ENCODE measurements at places on chromosomes 2 and 18.

DNA sequence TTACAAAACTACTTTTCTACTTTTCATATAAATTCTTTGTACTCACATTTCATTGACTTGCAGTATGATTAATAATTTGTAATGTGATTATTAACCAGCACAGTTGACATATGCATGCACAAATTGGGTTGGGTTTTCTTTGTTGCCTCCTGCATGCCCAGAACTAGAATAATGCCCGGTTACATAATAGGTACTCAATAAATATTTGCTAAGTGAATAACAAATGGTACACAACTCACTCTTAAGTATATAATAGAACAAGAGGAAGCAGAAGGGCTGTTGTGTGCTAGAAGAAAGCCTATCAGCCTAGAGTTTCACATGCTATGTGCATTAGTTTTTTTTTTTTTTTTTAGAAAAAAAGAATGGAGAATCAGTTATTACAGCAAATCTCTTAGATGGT, 9.3 kb downstream of the RDH14 start:
- no peak for DNase-seq

- DNase-seq, result no peak
These were observed 36.8 kb upstream of the IGFBP2 start for GRCh38 chr2:216596236-216596979.

- no peak for DNase-seq
These were observed 37.4 kb upstream of the NOL4 start for GRCh38 chr18:34261865-34262780.

DNA sequence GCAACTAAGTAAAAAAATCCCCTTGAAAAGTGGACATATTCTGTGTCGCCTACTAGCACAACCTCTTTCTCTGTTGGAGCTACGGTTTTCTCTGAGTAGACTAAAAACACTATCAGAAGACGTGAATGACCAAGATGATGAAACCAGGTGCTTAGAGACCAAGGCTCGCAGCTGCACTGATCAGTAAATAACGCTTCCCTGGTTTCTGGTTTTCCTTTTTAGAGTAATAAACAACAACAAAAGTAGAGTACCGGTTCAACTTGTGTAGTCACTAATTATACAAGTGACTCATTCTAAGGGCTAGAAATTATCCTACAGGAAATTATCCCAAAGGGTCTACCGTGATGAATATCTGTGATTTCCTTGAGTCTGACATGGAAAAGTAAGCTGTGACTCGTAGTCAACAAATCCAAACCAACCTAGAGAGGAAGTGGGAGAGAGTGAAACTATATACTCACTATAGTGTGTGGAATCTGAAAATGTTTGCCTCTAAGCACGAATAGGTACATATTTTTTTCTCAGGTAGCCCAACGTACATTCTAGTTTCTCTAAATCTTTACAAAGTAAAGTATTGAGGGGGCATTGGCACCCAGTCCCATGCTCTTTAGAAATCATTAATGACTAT, 17.8 kb downstream of the RASGRP3 start:
- no peak for DNase-seq

- DNase-seq, result no peak
These were observed 442.7 kb upstream of the MEIS1 start for GRCh38 chr2:65992198-65992554.

DNA sequence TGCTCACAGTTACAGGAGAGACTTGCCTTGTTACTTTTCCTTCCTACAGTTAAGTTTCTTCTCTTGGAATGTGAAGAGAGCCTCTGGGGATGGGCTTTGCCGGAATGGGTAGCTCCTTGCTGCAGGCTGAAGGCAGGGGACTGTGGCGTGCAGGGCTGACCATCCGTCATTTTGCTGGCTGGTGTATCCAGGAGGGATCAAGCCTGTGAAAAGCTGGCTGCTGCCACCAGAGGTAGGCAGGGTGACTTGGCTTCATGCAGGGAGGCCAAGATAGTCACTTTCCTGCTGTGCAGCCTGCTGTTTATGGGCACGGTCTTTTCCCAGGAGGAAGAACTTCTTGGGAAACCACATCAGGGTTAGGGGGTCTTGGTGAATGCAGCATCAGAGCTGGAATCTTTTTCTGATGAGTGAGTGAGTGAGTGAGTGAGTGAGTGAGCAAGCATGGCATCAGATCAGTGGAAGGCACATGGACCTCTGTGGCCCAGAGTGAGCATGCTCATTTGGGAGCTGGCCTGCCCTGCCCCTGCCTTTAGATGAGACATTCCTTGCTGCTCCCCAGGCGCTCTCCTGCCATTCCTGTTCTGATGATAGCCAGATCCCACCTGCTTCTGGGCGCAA, 33.0 kb downstream of the FHOD3 start:
- no peak for DNase-seq

GRCh38 chr2:9327873-9328352, 95.4 kb downstream of the ITGB1BP1 start:
- DNase-seq, result no peak

GRCh38 chr2:9071584-9072124, 68.2 kb upstream of the MBOAT2 start:
- peak; percentile 43 for DNase-seq

DNA sequence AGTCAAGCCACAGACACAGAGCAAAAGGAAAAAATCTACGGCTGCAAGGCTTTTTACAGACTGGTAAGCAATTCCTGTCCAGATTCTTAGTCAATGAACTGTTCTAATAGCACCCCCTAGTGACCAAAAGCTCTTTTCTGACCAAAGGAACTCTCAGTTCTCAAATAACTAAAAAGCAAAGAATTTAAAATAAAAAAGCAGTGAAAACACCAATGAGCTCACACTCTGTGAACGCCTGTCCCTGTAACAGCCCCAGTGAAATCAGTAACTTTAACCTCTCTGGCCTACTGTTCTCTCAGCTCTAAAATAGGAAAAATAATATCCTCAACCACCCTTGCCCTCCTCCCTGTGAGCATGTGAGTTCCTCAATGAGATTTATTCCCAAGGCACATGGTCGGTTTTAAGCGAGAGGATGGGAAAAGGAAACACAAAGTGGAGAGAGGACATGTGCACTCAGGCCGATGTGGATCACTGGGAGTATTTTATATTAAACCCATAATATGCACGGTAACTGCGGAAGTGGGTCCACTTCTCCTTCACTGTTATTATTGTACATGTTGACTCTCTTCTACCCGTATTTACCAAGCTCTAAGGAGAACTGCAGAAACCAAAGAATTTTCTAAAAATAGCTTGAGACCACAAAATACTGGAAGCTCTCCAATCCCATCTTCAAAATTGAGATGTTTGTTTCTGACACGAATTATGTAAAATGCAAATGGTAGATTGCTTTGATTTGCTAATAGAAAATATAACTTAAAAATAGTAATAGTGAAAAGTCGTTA, 128.5 kb downstream of the STK39 start:
- peak; percentile 4 for DNase-seq

DNA sequence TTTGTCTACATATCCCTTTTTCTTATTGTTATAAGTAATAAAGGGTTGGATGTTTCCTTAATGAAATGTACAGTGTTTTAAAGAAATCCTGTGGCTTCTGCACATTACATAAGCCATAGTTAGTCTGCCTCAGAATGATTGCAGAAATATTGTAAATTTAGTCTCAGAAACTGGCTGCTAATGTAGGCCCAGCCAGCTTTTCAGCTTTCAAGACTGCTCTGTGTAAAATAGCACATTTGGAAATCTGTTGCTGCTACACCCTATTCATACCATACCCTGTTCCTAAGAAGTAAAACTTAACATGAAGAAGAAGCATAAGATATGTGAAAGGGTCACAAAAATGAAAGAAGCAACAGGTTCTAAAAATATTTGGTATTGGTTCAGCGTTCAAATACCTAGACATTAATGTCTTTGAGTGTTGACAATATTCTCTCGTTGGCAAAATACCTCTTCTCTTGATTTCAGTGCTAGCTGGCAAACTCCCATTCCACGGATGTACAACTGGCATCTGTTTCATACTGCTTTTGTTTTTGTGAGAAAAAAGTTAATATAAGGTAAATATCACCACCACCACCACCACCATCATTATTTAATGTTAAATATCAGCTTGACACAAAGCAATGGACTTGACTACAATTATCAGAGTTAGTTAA, 19.2 kb upstream of the NCKAP1 start:
- DNase-seq, result no peak

- no peak for DNase-seq
These were observed 82.2 kb upstream of the DOCK10 start for GRCh38 chr2:225124311-225125017.

DNA sequence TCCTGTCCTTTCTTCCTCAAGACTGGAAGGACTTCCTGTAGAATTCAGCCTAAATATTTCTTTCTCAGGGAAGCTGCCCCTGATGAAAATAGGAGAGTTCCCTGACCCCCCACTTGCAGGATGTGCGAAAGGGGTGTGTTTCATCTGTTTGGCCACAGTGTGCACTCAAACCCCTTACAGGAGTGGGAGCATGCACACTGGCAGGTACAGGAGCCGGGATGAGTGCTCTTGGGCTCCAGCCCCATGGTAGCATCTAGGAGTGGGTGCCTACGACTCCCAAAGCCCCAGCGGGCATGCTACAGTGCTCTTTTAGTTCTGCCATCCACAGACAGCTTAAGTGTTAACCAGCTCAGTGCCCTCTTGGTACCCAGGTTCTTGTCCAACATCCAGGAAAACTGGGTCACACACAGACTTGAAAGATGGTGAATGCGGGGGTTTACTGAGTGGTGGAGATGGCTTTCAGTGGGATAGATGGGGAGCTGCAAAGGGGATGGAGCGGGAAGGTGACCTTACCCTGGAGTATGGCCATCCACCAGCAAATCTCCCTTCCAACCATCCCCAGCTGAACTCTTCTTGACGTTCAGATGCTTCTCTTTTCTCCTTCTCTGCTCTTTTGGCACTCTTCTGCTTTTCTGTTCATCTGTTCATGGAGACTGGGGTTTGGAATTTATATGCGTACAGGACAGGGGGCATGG, 295.0 kb upstream of the NCKAP5 start:
- no peak for DNase-seq

- DNase-seq, result no peak
These were observed 189.1 kb downstream of the WDPCP start for GRCh38 chr2:63399156-63399555.

GRCh38 chr2:99651930-99652670, 162.3 kb upstream of the REV1 start:
- no peak for DNase-seq

DNA sequence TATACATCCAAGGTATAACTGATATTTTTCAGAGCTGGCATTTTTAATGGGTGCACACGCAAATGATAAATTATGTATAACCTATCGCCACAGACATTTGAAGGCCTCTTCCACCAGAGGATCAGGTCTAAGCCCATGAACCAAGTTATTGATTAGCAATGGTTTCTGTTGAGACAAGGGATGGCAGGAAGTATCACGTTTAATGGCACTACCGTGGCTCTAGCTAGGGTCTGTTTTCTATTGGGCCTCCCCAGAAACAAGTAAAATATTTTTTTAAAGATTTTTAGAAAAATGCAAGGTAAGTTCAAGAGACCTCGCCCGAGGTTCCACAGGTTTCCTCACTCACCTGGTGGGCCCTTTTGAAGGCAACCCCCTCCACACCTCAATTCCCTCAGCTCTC, 667 bp downstream of the GFPT1 start:
- no peak for DNase-seq

GRCh38 chr2:28377984-28378678, 14.5 kb upstream of the FOSL2 start:
- no peak for DNase-seq

- no peak for DNase-seq
These were observed 513.0 kb downstream of the PTPRM start for GRCh38 chr18:8080092-8080491.

DNA sequence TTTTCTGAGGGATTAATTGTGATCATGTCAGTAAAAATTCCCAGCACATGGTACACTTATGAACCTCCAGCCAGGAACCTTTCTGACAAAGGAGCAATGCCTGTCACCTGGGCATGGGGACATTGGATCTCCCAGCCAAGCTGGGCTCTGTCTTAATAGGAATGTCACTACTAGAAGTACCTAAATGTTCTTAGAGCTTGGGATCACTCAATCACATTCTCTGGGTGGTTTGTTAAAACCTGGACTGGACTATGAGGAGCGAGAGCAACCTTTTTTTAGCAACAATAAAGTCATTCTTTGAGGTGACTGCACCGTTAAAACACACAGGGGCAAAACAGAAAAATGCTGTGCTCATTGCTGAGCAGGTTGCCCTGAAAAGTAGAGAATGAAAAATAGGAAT, 6.4 kb upstream of the PPP1CB start:
- DNase-seq, result no peak

- DNase-seq, result peak; percentile 29
These were observed 182.3 kb downstream of the INO80D start for GRCh38 chr2:205903549-205904129.

- no peak for DNase-seq
These were observed 6.3 kb downstream of the SGPP2 start for GRCh38 chr2:222430681-222431080.

DNA sequence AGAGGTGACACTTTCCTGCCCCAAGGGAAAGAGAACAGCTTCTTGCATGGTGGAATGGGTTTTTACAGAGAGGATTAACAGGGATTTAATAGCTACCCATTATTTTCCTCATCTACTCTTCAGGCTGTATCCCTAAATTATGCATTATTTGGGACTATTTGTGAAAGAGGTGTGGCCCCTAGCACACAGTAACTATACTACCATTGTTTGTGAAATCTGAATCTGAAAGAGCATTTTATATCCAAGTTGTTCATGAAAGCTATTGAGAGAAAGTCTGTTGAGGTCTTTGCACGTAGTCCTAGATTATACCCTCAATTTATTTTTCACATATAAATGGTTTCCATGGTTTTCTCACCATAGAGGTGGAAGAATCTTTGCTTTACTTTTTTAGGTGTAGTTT, 78.1 kb downstream of the SPTBN1 start:
- DNase-seq, result no peak

DNA sequence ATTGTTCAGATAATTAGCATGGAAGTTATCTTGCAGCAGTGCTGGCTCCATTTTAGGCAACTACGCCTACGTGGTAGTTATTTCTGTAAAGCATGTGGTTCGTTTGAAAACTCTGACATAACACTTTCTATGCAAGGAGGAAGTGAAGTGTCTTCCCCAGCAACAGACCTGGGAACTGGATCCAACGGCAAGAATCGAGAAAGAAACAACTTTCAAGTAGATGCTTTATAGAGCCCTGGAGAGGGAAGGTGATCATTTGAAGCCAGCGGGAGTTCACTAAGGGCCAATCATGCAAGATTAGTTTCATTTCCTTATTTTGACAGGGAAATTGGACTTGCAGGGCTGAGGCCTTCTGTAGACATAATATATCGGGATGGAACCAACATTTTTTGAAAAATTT, 218.3 kb downstream of the ACKR3 start:
- DNase-seq, result no peak

Data from A549 (cell line).